ELF-1 (cell line): ENCODE measurements at places on chromosomes 11 and 22.

GRCh38 chr11:94586978-94587377 is 19.8 kb downstream of the PIWIL4 start:
- peak; percentile 56 for DNase-seq

DNA sequence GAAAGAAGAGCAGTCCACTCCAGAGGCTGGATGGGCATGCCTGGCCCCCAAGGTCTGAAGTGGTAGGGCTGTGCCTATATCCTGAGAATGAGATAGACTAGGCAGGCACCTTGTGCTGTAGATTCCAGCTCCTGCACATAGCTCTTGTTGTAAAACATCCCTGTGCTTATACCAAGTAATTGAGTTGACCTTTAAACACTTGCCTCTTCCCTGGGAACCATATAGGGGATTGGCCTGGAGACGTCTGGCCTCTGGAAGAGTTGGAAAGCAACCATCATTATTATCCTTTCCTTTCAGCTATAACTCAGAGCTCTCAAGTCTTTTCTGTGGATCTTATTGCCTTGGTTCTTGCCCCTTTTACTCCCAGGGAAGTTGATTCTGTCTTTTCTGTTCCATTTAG is 15.1 kb downstream of the LIMK2 start:
- no peak for DNase-seq

GRCh38 chr11:98589967-98590366 is 430.8 kb upstream of the CNTN5 start:
- DNase-seq = no peak

DNA sequence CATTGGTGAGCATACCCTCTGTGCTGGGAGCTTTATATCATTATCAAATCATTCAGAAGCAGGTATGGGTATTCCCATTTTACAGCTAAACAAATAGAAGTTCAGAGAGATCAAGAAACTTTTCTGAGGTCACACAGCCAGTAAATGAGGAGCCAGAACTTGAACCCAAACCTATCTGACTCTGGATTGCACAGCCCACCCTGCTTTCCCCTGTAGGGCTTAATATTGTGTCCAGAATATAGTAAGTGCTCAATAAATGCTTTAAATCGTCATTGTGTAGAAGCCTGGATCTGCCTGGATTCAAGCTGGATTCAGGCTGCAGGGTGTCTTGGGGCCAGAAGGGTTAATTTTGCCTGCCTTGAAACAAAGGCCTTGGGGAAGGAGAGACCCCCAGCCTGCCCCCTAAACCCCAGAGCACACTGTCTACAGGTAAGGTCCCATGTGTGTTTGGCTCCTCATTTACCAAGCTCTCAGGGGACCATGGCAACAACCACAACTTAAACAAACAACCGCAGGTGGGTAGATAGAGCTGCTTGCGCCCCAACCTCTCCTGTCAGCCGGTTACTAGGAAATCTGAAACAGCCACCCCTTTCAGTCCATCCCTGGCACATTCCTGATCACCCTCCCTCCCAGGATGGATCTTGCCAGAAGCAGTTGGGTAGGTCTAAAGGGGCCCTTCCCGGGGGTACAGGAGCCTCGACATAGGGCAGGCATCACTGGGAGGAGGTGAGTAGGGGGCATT is 3.0 kb upstream of the SEC14L3 start:
- DNase-seq = no peak

DNA sequence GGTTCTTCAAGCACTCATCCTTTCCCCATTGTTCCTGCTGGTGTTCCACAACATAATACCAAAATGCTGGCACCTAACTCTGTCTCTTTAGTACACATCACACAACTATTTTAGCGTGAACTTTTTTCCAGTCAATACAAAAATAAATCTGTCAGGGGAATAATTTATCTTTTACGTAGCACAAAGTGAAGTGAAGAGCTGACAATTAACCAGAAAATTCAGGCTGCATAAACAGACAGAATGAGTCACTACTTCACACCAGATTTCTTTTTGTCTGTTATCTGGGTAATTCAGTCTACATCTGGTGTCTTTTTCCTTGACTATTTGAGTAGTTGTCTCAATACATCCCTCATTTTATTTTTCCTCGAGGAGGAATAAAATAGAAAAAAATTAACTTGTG is 7.9 kb upstream of the ETS1 start:
- no peak for DNase-seq

DNA sequence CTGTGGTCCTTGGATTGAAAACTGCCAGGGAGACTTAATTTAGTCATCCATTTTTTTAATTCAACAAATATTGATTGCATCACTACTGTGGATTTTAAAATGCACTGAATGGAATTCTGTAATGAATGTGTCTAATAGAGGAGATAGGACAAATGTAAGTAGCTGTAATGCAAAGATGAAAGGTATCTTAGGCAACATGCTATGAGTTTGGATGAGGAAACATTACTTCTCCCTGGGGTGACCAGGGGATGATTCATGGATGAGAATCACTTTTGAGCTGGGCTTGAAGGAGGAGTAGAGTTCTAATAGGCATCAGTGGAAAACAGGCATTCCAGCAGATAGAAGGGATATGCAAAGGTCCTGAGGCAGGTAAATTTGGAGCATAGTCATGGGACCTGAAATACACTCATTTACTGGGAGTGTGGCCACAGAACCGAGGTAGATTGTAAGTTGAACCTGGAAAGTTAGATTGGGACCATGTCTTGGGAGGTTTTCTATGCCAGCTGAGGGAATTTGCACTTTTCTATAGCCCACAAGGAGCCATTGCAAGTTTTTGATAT is 43.4 kb downstream of the PKNOX2 start:
- DNase-seq = no peak

DNA sequence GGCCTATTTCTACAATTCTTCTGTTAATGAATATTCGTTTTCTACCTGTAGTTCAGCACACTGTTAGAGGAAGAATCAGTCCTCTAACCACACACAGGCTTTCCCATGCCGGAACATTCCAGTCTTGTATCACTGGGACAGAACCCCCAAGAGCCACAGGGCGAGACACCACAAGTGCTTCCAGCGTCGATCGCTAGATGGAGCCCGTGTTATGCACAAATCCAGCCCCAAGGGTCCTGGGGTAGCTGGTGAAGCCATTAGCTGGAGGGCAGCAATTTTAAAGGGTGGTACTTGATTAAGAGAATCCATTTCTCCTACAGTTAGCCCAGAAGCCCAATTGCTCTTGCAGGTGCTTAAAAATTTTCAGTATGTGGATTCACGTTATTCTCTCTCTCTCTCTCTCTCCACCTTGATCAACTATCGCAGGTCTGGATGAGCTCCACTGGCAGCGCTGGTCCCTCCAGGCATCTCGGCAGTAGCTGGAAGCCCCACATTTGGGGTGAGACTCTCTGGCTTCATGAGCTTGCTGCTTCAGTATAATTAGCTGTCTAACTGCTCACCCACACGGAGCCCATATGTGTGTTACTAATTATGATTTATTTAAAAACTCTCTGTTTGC is 148.2 kb upstream of the SNX19 start:
- peak; percentile 95 for DNase-seq

DNA sequence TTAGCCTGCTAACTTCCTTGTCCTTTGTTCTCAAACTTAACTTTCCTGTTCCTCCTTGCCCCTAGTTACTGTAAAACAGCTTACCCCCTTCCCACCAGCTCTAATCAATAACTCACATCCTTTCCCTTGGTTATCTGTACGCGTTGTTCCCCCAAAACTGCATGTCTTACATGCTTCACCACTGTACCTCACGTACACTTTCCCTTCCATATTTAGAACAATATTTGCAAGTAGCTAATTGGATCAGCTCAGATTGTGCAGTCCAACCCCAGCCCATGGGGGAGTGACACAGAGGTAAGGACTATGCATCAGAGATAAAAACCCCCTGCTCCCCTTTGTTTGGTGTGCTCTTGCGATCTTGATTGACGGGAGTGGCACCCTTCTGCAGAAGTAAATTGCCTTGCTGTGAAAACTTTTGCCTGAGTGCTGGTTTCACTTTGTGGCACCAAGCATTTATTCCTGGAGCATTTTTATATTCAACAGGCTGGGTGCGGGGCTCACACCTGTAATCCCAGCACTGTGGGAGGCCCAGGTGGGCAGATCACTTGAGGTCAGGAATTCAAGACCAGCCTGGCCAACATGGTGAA is 30.9 kb downstream of the MIF start:
- no peak for DNase-seq

DNA sequence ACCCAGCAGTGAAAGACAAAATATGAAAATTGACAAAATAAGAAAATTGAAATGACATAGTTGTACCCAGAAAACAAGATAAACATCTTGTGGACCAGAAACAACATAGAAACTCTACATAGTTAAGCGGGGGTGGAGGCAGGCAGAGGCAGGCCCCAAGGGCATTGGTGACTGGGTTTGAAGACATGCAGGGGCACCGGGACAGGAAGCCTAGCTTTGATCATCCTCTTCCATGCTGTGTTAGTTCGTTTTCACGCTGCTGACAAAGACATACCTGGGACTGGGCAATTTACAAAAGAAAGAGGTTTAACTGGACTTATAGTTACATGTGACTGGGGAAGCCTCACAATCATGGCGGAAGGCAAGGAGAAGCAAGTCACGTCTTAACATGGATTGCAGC is 33.5 kb upstream of the CRTAM start:
- peak; percentile 87 for DNase-seq

DNA sequence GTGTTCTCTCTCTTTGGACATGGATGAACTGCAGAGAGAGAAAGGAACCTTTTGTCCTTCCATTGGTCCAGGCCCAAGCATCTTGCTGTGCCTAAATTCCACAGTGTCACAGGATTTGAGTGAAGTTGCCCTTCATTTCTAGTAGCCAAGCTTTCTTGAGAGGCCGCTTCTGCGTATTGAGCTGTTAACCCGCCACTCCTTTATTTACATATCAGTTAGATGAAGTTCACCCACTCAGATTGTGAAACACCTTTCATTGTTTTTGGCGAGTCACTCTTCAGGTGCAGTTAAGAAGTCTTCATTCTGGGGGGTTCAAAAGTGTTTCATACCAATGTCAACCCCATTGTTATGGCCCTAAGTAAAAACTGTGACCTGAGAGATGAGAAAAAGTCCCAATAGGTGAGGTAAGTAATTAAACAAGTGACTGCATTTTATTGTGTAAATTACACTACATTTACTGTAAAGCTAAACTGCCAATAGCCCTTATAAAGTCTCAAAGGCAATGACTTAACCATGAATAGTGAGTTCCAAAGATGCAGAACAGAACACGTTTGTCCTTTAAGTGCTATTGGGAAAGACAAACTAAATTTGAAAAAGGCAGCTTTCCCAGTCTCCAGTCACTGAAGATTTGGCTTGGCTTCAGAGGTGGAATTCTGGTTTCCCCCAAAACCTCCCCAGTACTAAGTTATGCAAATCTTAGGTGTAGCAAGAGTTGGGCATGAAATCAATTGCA is 61.0 kb downstream of the APIP start:
- no peak for DNase-seq

- no peak for DNase-seq
These were observed 658.5 kb downstream of the BRD1 start for GRCh38 chr22:49169074-49169744.

DNA sequence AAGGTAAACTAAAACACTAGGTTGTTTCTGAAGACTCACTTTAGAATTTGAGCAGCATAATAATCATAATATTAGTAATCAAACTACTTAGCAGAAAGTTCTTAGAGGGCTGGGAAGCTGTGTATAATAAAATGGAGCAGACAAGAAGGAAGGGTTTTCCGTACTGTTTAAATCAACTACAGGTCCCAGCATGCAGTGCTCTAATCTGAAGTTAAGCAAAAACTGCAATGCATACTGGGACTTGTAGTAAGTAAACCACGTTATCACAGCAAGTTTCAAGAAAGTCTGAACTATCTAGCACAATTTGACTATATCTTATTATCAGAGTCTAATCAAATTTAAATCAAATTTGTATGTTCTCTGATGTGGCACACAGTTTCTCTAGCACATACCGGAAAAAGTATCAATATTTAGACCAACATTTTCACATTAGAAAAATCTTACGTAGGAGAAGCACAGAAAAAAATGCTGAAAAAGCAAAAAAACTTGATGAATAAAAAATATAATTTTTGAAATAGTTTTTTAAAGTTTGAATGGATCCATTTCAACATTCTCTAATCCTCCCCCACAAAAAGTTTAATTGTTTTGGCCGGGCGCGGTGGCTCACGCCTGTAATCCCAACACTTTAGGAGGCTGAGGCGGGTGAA is 8.2 kb downstream of the PHF21A start:
- no peak for DNase-seq

- DNase-seq = no peak
These were observed 2.1 kb upstream of the NUDT8 start for GRCh38 chr11:67631853-67632174.

DNA sequence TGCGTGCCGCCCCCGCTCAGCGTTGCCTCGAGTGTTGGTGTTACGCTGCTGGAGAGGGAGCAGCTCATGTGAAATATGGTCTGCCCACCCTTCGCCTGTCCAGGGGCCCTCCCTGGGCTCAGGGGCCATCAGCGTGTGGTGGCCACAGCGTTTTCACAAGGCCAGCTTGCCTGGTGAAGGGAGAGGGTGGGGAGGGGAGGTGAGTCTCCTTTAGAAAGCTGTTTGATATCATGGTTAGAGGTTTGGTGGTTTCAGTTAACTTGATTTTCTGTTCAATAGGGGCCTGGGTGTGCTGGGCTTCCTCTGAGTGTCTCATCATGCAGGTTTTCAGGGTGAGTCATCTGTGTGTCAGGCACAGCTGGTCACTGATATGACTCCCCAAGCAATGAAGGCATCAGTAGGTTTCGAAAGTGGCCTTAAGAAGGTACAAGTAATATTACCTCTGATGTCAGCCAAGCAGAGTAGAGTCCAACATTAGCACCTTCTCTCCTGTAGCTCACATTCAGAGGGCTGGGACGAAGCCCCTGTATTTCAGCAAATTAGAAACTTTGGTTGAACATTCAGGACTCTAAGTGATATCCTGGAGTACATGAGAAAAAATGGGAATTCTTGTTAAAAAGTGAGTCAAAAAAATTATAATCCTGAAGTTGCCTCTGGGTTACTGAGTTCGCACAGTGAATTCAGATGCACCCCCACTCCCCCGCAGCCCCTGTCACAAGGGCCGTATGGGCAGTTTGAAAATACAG is 172.5 kb downstream of the TBC1D22A start:
- peak; percentile 52 for DNase-seq

- no peak for DNase-seq
These were observed 16.5 kb downstream of the ATP6V1E1 start for GRCh38 chr22:17612057-17612456.
